ENCODE measurements at places on chromosomes 11 and 22.

GRCh38 chr11:41714101-41714500, 254.6 kb upstream of the LRRC4C start:
- DNase-seq = no peak

GRCh38 chr11:119262668-119263351, 54.1 kb downstream of the MCAM start:
- DNase-seq = no peak

DNA sequence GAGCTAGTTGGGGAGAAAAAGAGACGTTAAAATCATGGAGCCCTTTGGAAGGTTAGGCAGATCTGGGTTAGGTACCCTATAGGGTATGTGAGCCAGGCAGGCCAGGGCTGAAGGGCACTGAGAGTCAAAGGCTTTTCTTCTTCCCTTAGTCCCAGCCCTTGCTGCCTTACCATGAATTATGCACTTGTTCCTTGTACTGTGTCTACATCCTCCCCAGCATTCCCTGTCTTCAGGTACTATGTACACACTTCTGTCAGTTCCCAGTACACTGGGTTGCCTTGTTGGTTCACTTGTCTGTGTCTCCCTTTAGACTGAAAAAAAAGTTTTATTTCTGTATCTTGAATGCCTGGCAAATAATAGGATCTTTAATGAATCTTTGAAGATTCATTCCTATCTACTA, 16.9 kb downstream of the RNF185 start:
- DNase-seq = no peak

- no peak for DNase-seq
Measured at GRCh38 chr11:119532551-119532950, 109.6 kb upstream of the THY1 start.

GRCh38 chr22:35215993-35216392, 41.3 kb upstream of the HMGXB4 start:
- no peak for DNase-seq

DNA sequence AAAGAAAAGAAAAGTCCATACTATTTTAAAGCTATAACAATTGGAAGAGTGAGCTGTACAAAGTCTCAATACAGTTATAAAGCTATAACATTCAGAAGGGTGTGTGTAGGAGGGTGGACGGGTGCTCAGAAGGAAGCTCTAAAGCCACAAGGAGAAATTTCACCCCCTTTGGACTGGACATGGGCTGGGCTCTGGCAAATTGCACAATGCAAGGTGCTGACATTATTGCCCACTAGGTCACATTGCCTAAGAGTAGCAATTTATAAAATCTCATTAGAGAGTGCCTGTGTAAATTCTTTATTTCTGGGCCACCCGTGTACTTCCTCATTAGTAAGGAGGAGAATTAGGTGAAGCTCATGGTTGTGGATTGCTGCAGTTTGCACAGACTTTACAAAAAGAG, 5.7 kb upstream of the APOBEC3A start:
- no peak for DNase-seq

- no peak for DNase-seq
Measured at GRCh38 chr22:26593763-26594162, 3.8 kb upstream of the TPST2 start.

DNA sequence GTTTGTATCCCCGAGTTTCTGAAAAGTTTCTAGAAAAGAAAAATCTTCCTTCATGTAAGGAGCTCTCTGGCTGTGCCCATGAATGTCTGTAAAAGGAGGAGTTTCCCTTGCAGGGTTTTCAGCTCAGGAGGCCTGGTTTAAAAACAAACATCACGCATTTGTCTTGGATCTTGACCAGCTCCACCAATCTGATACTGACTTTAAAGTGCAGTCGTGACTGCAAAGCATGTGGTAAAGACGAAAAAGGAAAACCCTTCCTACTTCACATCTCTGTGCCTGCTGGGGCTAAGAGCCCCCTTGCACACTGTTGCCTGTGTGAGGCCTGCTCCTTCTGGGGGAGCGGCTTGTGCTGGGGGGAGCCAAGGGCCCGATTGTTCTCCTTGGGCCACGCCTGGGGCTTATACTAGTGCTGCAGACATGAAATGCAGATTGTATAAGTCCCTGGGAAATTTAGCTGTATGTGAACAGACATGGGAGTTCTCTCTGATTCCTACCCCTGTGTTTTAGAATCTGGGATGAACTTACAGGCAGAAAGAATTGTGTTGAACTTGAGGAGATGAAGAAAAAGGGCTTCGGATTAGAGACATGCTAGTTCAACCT, 62.1 kb downstream of the ADAMTS15 start:
- no peak for DNase-seq

GRCh38 chr22:46055911-46056545, 79.1 kb upstream of the WNT7B start:
- DNase-seq = no peak

DNA sequence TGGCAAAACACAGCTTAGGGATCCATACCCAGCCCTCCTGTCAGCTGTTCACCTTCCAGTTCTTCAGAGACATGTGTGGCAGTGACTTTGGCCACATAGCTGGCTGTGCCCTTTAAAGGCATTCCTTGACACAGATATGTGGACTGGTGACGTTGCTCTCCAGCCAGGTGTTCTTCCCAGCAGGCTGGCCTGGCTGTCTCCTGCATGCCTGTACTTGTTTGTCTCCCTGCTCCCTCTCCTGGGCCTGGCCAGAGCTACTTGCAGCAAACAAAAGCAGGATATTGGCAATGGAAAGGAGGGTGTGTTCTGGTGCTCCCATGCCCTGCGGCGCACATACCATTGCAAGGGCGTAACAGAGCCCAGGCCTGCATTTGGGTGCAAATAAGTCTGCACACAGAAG, 38.3 kb downstream of the PIK3IP1 start:
- DNase-seq = no peak

DNA sequence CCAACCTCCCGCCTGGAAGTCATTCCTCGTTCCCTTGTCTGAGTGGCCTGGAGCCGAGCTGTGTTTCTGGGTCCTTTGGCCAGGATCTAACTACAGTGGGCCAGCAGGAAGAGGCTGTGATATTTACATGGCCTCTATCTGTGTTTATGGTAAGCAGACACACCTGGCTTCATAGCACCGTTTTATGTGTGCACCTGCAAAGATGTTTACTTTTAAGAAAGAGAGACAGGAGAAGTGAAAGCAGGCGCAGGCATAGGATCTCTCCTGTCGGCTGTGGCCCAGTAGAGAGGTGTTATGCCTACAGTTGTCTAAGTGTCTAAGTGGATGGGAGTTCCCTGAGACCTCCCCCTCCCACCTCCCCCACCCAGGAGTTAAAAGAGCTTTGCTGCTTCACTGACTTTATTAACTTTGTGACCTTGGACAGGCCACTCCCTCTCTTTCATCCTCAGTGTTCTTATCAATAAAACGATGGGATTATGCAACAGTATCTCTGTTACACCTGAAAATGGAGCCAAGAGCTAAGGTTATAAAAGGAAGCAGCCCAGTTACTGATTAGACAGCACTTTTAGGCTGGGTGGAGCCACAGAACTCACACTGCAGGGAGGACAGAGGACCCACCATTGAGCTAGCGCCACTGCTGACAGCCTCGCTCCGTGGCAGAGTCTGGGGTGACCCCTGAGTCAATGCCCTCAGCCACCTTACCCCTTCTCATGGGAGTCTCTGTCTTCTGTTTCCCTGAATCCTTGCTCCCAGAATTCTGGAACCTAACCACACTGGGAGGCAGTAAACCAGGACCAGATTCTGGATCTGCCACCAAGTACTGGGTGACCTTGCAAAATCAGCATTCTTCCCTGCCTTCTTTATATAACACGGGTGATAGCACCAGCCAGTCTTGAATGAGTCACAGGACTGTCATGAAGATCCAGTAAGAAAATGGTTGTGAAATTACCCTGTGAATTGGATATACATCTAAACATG, 22.0 kb downstream of the ST14 start:
- DNase-seq = no peak

DNA sequence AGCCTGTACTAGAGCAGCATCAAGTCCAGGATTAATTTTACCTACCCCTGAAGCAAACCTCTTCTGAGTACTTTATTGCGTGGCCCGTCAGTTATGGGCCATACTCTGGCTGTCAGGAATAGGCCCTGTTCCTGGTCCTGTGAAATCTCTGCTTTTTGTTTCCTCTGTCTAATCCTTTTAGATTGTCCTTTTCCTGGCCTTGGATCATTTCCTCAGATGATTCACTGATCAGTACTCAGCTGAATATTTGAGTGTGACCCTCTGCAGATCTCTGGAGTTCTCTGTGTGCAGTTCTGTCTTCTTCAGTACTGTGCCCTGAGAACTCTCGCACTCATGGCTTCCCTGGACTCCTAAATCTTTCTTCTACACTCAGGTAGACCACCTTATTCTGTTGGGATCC, 123.5 kb downstream of the UVRAG start:
- DNase-seq = no peak

DNA sequence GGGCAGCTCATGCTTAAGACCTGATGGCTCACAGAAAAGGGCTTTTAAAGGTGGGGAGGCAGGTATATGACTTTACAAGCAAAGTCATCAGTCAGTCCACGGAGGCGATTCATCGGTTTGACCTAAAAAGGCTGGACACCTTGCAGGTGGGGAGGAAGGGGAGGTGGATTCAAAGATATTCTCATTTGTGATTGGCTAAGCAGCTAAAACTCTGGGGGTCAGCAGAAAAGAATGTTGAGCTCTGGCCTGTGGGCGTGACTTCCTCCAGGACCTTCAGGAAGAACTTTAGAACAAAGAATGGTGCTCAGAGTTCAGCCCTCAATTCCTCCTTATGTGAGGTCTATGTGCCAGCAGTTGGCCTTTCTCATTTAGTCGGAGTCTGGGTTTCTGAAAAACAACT, 78.3 kb upstream of the LMO1 start:
- DNase-seq = no peak

GRCh38 chr11:79055856-79056631, 384.8 kb downstream of the TENM4 start:
- no peak for DNase-seq

DNA sequence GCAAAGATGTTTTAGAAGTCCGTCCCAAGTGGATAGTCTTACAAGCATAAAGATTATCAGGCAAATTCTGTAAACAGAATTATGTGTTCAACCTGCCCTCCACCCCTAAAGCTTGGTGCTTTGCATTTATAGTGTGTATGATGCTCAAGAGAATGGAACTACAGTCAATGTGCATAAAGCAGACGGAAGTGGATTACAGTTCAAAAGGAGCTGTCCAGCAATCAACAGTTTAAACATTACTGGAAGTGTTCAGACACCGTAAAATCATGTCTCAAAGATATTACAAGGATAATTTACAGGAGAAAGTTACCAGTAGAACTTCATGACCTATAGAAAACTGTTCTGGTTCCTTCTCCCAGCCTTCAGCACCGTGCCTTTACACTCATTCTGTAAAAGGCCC, 1.0 kb downstream of the RIC3 start:
- DNase-seq = no peak

DNA sequence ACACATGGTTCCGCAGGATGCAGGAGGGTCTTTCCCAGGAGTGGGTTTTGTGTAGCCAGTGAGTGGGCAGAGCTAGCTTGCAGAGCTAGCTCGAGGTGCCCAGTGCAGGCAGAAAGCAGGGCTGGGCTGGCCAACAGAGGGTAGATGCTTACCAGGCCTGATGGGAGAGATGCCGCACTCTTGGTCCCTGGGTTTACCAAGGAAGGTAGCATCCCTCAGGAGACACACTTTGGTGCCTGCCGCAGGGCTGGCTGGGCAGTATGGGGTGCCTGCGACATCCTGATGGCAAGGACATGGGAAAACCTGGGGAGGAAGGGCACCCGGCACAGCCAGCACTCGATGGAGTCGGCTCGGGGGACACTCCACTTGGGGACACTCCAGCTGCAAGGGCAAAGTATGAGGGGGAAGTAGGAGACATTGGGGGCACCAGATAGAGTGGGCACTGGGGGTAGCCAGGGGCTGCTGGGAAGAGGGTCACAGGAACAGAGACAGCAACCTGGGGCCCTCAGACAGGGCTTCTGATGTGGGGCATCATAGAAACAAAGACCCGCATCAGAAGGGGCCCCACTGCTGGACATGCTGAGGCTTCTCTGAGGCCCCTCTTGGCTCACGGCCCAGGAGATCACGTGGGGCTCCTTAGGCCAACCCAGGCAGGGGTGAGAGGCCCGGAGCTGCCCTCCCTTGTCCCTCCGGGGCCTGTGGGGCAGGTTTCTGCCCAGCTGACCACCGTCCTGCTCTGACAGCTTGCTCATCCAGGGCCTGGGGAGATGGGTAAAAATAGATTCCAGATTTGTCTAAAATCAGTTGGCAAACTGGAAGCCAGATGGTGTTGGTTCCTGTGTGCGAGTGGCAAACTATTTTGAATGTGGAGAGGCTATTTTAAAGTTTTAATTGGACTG, 89.8 kb downstream of the MORC2 start:
- no peak for DNase-seq

- DNase-seq = no peak
Measured at GRCh38 chr22:31332886-31333285, 13.3 kb downstream of the PATZ1 start.

DNA sequence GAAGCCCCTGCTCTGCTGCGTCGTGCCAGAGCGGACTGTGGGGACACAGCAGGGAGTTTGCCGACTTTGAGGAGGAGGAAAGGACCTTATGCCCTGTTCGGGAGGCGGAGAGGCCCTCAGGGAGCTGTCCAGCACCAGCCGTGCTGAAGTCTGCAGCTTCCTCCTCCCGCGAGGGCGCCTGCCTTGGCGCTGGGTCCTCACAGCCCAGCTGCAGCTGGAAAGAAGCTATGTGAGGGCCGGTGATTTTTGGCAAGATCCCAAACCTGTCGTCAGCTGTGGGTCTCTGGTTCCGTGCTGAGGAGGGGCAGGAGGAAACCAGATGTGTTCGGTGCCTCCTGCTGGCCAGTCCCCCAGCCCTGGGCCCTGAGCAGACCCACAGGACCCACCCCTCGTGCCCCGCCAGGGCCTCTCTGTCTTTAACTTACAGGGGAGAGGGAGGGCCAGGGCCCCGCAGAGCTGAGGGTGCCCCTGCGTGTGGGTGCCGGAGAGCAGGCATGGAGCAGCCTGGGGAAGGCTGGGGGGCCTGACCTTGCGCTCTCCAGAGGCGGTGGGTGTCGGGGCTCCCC, 12.0 kb downstream of the BRSK2 start:
- DNase-seq = no peak
